Keratinocyte (primary cell): ENCODE measurements at places on chromosomes 11 and 22. TPM values are rescaled to one million over a fixed set of nuclear protein-coding genes. Genes with fewer than 3 reads are reported as not detected.
A peak's percentile ranks its signal among the peaks of the same experiment; 100 is the strongest.

Gene KRTAP5-10
- not detected in 3 replicates for polyA plus RNA-seq

Gene SLC35E4
- polyA plus RNA-seq: 2.3 to 3.5 TPM (median 2.5 TPM) in 3 replicates

Gene KCTD17
- polyA plus RNA-seq: 16.3 to 22.6 TPM (median 18.6 TPM) in 3 replicates

- peak; percentile 69 for DNase-seq
Measured at GRCh38 chr22:39316440-39317083, 2.9 kb downstream of the RPL3 start.

GRCh38 chr11:119624102-119624615 is 104.8 kb downstream of the NECTIN1 start:
- DNase-seq: no peak

DNA sequence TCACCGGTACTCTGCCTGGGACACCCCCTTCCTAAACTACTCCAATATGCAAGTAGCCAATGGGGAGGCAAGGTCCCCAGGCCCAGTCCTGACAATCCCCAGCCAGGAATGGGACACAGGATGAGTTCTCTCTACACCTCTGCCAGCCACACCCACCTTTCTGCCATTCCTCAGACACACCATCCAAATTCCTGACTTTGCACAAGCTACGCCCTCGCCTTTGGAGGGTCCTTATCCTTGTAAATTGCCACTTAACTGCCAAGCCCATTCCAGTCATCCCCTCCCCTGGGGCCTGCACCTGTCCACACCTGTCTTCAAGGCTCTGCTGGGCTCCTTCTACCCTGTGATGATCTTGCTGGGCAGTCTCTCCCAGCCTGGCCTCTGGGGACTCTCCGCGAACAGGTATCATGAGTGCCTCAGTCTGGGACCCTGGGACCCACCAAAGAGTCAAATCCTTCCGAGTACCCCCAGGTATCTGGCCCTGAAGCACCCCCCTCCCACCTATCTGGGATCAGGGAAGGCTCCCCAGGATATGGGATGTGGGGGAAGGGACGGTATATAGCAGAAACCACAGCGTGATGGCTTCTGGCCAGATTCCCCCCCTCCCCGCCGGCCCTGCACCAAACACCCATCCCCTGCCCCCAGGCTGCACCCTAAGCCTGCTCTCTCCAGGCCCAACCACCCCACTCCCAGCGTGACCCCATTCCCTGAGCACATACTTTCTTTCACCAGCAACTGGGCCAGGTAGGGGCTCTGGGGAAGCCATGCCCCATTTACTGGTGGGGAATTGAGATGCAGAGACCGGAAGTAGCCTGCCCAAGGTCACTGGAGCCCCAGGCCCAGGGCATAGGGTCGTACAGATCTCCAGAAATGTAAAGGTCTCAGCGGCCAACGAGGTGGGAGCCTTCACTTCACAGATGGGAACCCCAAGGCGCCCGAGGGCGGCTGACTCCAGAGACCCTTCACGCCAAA is 806 bp downstream of the ARAP1 start:
- DNase-seq: no peak

DNA sequence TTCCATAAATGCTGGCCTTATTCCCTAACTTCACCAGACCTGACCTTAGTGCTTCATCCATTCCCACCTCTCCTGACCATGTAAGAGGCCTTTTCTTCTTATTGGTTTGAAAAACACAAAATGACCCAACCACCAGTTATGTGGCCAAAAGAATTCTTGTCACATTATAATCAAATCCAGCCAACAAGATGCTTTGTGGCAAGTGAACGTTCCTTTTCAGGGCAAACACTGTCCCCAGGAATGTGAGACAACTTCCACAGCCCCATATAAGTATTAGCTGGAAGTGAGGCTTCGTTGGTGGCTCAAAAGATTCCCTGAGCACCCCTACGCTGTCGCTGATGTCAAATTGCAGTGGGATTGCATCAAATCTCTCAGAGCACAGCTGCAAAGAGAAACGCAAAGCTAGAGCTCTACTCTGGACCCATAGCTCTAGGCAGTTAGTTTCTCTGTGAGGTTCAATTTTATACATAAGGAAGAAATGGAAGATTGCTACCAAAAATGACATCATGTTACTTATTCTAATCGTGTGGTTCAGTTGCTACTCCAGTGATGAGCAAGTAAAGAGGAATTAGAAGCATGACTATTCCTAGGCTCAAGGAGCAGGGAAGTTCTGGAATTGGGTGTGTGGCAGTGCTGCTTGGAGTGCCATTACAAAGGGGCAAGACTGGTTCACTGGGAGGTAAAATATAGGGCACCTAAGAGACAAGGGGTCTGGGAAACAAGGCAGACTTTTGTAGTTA is 26.1 kb downstream of the GLYATL1 start:
- no peak for DNase-seq

GRCh38 chr11:134347441-134347840 is 15.7 kb downstream of the GLB1L2 start:
- DNase-seq: no peak

DNA sequence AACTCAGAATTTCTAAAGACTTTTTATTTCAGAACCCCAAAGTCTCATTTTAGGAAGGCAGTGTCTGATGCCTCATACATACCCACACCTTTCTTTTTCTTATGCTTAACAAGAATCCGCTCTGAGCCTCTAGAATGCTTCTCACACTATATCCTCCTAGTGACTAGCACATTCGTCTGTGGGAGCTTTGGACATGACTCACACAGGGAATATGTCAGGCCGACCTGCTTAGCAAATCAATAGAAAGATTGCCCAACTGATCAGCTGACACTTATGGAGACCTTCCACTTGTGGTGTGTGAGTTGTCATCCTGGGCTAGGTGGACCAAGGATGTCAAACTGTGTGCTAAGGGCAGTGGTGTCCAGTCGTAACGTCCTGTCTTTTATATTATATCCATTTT is 129.9 kb upstream of the TTC12 start:
- peak; percentile 81 for DNase-seq

DNA sequence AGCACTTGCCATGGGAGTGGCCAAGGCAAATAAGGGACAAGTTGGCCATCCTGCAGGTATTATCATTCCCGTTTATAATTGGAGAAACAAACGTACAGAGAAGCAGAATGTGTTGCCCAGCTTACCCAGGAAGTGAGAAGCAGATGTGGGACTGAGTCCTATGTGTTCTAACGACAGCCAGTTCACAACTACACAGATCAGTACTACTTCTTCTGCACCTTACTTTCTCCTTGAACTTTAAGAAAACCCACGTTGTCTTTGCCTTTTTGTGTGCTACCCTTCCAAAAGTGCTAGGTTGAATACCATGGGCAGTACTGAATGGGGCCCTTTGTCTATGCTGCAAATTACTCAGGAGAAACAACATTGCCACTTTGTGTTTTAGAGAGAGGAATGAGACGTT is 62.8 kb upstream of the BLID start:
- DNase-seq: no peak
